T-helper 17 cell (primary cell): ENCODE measurements at places on chromosomes 7 and 10. TPM values are rescaled to one million over a fixed set of nuclear protein-coding genes. Genes with fewer than 3 reads are reported as not detected.

PTF1A gene
- total RNA-seq, result not detected

PCLO gene
- not detected for total RNA-seq

AKR1C4 gene
- not detected for total RNA-seq

WDR86 gene
- total RNA-seq, result 9.7 TPM

H2BK1 gene
- total RNA-seq, result 1.0 TPM

PON3 gene
- not detected for total RNA-seq

OPALIN gene
- total RNA-seq, result not detected

SDHAF3 gene
- total RNA-seq, result 10.8 TPM

TNKS2 gene
- 50.6 TPM for total RNA-seq

PTPRZ1 gene
- not detected for total RNA-seq

EN2 gene
- total RNA-seq, result not detected

FASTK gene
- total RNA-seq, result 67.7 TPM

ICA1 gene
- total RNA-seq, result 12.8 TPM

URGCP gene
- 22.0 TPM for total RNA-seq

ANKRD30A gene
- total RNA-seq, result not detected

DNA sequence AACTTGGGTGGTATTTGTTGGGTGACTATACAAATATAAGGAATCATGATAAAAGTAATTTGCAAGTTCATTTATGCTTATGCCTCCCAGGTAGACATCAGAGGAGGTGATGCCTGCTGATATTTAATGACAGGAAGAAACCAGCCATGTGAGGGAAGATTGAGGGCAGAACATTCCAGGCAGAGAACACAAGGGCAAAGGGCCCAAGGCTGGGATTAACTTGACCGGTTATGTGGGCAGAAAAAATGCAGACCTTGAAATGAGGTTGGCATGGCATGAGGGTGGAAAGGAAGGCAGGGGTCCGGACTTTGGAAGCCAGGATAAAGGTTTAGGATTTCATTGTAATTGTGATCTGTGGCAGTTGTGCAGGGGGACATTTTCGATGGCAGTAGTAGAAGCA is 68.0 kb upstream of the MTPN start:
- no peak for DNase-seq

DNA sequence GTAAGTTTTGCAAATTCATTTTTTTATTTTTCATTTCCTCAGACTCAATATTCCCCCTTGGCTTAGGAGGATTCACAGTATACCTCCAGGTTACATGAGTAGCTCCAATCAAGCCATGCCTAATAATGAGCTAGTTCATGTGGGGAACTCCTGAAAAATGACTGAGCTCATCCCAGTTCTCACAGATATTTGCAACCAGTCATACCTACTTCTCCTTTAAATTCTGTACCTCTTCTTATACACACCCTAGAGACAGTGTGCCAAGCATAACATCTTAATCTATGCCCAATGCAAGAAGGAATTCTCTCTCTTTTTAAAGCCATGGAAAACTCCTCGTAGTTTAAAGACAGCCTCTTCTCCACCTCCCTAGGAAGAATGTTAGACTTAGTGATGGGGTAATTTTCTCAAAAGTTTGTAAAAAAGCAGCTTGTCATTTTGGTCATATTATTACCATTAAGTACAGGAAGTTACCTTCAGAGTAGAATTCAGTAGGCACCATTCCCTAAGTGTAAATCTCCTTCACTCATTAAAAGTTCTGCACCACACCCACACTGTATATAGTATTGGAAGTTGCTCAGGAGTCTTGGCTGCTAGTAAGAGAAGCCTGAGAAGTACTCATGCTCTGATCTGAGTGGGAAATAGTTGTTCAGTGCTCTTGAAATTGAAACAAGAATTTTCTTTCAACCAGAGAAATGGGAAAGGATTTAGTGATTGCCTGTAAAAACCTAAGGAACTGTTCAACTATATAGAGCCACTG is 72.7 kb downstream of the PTPRZ1 start:
- no peak for DNase-seq

DNA sequence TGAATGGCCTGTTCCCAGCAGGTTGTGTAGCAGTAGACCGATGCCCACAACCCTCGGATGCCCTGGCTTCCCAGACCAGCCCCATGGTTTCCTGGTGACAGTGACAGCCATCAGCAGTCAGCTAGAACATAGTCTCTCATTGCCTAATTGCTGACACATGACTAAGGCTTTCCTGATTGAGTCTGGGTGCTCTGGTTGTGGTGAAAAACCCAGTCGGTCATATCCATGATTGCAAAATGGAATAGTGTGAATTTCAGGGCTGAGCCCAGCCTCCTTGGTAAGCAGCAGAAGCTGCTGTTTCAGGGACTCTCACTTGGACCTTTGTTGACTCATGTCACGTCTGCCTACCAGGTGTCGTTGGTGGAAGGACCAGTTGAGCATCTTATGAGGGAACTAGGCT is 36.6 kb downstream of the POR start:
- no peak for DNase-seq

- DNase-seq, result no peak
These were observed 483.5 kb upstream of the POT1 start for GRCh38 chr7:125412890-125413665.

DNA sequence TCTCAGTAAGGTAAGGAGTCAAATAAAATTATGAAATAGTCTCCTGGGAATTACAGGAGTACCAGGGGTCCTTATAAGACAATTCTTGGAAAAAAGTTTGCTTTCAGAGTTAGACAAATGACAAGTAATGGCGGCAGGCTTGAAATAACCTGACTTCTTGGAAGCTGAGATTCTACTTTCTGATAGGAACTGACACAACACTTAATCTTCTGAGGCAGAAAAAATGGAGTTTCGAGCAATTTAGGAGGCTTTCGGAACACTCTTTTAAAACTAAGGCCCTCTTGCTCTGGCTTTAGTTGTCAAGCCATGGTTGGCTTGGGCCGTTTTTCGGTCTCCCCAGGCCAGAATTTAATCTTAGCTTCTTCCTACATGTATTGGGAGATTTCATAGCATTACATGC is 260.0 kb downstream of the GATA3 start:
- no peak for DNase-seq

DNA sequence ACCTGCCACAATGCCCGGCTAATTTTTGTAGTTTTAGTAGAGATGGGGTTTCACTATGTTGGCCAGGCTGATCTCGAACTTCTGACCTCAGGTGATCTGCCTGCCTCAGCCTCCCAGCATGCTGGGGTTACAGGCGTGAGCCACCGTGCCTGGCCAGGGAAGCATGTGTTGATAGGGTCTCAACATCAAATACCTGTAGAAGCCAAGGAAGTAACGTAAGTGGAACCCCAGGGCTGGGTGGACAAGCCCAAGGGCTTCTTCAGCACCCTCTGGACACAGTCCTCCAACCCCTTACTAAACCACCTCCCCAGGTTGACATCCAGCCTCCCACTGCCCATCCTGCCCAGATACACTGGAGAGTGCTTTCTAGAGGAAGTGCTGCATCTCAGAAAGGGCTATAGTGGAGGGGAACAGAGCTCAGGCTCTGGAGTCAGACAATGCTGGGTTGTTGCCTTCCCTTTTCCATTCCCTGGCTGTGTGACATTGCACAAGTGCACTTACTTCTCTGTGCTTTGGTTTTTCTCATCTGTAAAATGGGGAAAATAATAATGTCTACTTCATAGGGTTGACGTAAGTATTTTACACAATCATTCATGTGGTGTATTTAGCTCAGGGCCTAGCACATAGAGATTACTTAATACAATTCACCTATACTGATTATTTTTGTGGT is 73.9 kb upstream of the KAT6B start:
- no peak for DNase-seq

DNA sequence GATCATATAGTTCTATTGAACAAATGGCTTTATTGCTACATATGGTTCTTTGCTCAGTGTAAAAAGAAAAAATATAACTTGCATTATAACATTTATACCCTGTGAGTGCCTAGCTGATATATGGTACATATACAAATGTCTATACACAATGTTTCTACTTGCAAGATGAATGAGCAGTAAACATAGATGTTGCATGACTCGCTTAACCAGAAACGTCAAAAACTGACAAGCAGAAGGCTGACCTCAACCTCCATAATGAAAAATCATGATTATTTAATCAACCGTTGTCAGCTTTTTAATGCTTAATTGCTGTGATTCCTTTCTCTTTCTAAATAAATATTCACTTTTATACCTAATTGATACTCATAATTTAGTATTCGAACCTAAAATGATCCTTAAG is 183.3 kb downstream of the PTN start:
- no peak for DNase-seq

DNA sequence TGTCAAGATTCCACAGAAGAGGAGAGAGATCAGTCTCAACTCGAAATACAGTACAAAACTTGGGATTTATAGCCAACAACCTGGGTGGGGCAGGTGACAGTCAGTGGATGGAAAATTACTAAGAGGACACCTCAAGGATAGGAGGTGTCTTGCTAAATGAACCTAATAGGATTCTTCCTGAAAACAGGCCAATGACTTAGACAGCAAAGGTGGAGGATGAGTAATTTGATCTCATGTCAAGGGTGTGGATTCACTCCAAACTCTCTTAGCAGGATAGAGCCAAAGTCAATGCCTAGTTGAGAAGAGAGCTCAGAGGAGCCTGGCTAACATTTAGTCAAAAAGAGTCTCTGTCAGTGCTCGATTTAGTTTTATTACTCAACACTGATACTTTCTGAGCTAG is 106.7 kb upstream of the INSYN2A start:
- no peak for DNase-seq

- DNase-seq, result no peak
These were observed 66.1 kb upstream of the CYP2C18 start for GRCh38 chr10:94617389-94617944.

GRCh38 chr7:27670676-27671075 is 8.0 kb upstream of the HIBADH start:
- DNase-seq, result no peak

DNA sequence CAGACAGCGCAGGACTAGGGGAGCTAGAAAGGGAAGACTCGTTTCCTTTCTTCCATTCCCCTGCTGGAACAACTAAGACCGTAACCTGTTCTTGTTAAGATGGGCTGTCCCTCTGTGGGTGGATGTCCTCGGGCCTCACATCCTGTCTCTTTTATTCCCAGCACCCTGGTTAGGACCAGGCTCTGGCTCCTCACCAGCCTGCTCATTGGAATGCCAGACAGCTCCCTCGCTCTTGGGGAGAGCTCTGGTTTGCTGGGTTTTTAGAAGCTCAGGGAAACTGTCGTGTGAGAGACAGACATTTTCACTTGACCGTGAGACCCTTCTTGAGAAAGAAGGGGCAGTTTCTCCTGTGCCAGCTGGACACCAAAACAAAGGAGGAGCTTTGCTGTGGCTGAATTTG is 58.1 kb upstream of the HABP2 start:
- no peak for DNase-seq

GRCh38 chr7:29349362-29349761 is 154.8 kb downstream of the CHN2 start:
- no peak for DNase-seq

- no peak for DNase-seq
These were observed 53.9 kb upstream of the CREB5 start for GRCh38 chr7:28358423-28358868.

GRCh38 chr10:74900297-74900696 is 73.9 kb downstream of the KAT6B start:
- DNase-seq, result no peak

DNA sequence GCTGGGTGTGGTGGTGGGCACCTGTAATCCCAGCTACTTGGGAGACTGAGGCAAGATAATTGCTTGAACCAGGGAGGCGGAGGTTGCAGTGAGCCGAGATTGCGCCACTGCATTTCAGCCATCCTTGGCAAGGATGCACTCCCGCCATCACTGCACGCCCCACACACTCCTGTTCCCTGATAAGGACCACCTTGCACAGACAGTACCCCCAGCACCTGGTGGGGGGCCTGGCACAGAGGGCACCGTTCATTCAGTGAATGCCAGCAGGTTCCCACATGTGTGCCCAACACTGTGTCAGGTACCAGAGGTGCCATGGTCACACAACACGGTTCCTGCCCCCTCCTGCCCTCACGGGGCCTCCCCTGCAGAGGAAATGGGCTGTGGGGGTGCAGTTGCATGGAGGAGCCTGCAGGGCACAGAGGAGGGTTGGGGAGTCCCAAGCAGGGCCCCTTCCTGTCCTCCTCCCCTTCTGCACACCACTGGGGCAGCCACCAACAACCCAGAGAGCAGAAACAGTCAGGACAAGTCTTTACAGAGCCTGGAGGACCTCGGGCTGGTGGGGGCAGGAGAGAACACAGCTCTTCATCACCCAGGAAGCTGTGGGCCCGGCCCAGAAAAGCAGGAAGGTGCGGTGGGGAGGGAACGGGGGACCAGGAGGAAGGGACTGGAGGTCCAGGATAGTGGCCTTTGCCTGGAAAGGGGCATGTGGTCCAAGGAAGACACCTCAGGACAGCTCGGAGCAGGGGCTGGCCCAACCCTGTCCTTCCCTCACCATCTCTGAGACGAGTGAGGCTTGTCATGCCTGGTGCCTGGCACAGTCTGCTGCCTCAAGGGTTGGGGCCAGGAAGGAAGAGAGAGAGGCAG is 7.1 kb downstream of the CRYGN start:
- peak; percentile 45 for DNase-seq

DNA sequence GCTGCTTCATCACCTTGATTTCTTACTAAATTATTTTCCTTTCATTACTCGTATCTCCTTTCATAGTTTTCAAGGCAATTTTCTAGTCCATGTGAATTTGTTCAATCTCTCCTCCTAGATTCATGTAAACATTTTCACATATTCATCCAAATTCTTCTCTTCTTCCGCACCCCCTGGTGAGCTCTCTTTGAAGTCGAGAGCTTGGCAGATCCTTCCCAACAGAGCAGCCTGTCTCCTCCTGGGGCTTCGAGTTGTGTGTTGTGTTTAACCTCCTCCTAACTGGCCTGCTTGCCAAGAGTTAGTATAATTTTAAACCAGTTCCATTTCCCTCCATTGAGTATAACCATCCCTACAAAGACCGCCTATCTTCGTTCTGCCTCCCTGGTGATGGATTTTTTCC is 272.4 kb upstream of the CELF2 start:
- no peak for DNase-seq

GRCh38 chr10:110655320-110655719 is 11.2 kb downstream of the RBM20 start:
- no peak for DNase-seq

DNA sequence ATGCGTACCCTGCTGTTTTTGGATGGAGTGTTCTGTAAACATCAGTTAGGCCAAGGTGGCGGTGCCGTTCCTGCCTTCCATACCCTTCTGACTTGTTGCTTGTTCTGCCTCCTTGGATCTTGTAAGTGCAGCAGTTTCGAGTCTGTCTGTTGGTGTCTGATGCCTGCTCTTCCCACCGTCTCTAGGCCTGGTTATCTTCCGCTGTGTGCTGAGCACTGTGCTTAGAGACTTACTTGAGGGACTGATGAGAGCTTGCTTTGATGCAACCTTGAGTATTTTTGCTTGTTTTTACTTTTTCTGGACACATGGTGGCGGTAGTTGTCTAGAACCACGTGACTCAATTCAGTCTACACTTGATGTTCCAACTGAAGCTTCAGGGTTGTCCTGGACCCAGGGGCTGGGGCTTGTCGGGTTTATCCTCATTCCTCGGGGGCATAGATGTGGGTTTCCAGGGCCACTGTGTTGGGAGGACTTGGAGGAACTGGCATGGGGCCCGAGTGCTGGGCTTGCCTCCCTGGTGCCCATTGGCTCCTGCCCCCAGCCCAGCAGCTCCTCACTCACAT is 14.4 kb upstream of the SPRN start:
- no peak for DNase-seq

GRCh38 chr7:156025675-156026074 is 213.4 kb upstream of the SHH start:
- DNase-seq, result no peak
